ENCODE measurements at places on chromosomes 12 and 14. TPM values are rescaled to one million over a fixed set of nuclear protein-coding genes. Genes with fewer than 3 reads are reported as not detected.

SAMD15 gene
- 2.6 TPM for total RNA-seq

NKX2-1 gene
- 0.11 TPM for total RNA-seq

JDP2 gene
- 38.6 TPM for total RNA-seq

RNFT2 gene
- 11.0 TPM for total RNA-seq
